ENCODE measurements at places on chromosomes 16 and 17. TPM values are rescaled to one million over a fixed set of nuclear protein-coding genes. Genes with fewer than 3 reads are reported as not detected.

DNA sequence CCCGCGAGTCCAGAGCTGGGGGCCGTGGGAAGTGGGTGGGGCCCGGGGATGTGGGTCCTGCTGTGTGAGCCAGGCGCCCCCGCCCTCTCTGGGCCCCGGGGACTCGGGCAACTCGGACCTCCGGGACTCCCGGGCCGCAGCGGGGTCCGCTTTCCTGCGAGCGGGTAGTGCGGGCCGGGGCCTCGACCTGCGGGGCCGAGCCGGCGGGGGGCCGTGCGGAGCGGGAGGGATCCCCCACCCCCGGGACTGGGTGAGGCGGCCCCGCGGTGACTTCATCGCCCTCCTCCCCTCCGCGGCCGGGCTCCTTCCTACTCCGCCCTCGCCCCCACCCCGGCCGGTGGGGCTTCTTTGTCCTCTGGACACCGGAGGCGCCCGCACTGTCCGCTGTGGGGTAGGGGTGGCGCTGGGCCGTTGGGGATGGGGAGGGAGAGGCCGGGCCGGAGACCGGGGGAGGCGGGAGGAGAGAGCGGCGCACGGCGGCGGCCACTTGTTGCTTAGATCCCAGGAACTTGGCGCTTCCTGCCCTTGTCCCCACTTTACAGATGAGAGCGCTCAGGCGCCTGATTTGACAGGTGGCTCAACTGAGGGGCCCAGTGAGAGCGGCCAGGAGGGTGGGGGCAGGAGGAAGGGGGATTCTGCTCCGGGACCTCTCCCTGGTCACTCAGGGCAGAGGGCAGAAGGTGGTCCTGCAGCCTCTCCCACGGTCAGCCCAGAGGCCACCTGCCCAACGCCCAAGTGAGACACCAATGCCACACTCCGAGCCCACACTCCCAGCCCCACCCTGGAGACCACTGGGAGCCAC is 874 bp downstream of the CMTM3 start:
- peak; percentile 80 for DNase-seq

- no peak for DNase-seq
Observed at GRCh38 chr16:73019457-73020362, 28.2 kb downstream of the ZFHX3 start.

- no peak for DNase-seq
Observed at GRCh38 chr17:47813512-47814031, 8.0 kb downstream of the OSBPL7 start.

PAFAH1B1 gene
- 76.4 TPM for polyA plus RNA-seq

GRCh38 chr16:70611785-70612303 is 34.5 kb upstream of the IL34 start:
- DNase-seq: no peak

DNA sequence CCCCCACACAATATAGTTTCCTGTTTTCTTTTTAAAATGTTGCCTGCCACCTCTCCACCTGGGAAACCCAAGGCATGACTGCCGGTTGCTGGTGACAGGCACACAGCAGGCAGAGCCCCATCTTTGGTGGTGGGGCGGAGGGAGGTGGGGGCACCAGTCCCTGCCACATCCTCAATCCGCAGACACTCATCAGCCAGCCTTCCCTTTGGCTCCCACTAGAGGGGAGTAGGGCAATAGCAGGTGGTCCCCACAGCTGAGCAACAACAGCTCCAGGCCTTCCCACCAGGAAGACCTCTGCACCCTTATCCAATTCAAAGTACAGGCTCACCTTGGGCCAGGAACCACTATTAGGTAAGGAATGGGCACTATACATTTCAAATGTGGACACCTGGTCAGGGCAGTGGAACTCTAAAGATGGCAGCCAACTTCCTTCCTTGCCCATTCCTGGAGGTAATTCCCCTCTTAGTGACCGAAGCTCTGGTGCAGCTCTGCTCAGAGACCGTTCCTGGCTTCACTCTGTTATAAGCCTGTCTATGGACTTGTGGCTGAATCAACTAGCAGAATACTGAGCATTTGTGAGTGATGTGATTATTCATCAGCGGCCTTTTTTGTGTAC is 13.9 kb downstream of the RECQL5 start:
- no peak for DNase-seq

GRCh38 chr16:78513838-78514237 is 414.4 kb downstream of the WWOX start:
- DNase-seq: no peak

TENT4B gene
- 6.2 TPM for polyA plus RNA-seq

GRCh38 chr16:66473654-66474519 is 46.8 kb downstream of the BEAN1 start:
- DNase-seq: no peak

DNA sequence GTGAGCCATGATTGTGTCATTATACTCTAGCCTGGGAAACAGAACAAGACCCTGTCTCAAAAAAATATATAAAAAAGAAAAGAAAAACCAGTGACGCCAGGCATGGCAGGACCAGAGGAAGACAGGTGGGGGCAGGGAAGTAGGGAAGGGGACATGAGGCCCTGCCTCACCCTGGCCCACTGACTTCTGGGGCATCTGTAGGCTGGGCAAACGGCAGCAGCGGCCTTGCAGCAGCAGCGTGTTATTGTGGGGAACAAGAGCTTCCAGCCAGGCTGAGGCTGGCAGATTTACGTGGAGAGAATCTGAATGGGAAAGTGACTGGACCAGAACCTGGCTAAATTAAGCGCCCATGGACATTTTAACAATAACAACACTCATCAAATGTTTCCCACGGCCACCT is 19.4 kb downstream of the CMTM4 start:
- DNase-seq: no peak

- DNase-seq: no peak
Observed at GRCh38 chr16:78444-79150, 572 bp downstream of the MPG start.

GRCh38 chr17:13415871-13416416 is 185.8 kb downstream of the HS3ST3A1 start:
- peak; percentile 58 for DNase-seq

- no peak for DNase-seq
Observed at GRCh38 chr16:51825779-51826178, 674.7 kb upstream of the SALL1 start.

C1QL1 gene
- 2.1 TPM for polyA plus RNA-seq

DNA sequence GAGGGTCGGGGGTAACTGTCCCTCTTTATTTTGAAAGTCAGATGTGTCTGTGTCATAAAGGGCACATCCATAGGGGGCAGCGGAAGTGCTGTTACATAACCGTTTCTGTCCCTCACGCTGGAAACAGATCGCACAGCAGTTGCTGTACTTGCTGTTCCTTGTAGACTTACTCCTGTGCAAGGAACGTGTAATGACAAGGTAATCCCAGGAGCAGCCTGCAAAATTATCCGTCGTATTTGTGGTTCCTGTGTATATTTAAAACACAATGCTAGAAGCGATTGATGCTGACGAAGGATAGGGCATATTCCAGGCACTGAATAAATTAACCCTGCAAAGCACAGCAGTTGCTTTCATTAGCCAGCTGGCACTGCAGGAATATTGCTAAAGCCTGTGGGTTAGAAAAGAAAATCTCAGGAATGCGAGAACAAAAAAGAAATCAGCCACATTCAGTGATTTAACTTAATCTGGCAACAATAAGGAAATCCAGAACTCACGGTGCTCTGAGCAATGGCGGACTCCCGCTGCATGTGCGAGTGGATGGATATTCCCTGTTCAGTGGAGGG is 76.2 kb downstream of the SPECC1 start:
- no peak for DNase-seq

DNA sequence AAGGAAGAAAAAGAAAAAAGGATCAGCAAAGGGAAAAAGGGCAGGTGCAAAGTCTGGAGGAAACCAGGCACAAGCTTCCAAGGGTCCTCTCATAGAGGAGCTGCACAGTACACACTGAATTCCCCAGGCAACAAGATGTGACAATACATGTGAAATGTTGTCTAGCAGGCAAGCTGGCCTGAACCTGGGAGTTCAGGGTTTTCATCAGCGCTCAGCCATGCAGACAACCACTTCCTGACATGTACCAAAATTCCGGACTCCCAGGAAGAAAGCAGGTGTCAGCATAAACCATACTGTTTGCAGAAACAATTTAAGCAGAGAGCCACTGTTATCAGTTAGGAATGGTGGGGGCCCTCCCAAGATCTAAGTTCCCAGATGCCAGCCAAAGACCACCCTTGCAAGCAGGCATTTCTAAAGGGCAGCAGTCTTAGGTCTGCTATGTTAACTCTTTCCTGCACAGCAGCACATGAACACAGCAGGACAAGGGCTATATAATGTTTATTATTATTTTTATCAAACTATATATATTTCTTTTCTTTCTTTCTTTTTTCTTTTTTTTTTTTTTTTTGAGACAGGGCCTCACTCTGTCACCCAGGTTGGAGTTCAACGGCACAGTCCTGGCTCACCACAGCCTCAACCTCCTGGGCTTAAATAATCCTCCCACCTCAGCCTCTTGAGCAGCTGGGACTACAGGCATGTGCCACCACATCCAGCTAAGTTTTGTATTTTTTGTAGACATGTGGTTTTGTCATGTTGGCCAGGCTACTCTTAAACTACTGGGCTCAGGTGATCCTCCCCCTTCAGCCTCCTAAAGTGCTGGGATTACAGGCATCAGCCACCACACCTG is 10.1 kb downstream of the TK2 start:
- no peak for DNase-seq

SOX15 gene
- 3.1 TPM for polyA plus RNA-seq

DNA sequence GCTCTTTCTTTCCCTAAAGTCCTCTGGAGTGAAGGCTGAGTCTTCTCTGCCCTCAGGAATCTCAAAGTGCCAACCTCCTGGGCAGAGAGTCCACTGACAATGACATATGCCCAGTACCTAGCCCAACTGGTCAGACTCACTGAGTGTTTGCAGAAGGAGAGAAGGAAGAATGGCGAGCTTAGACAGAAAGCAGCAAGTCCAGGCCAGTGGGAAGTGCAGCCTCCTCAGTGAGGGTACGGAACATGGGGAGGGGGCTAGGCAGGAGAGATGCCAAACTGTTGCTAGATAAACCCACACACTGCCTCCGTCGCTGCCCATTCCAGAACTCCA is 678 bp downstream of the EXOC7 start:
- no peak for DNase-seq

GRCh38 chr16:88784074-88784855 is 755 bp downstream of the PIEZO1 start:
- DNase-seq: peak; percentile 63

DNA sequence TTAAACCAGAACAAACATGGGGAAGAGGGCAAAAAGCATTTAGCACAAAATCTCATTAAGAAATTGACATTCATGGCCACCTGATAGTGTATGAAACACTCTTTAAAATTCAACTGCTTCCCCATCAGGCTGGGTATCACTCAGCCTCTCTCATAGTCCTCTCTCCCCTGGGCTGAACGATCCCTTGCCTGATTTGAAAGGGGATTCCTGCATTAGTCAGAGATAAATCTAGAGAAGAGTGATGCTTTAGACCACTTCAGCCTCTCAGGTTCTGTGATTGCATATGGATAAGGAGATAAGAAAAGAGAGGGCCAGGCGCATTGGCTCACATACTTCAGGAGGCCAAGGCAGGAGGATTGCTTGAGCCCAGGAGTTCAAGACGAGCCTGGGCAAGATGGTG is 280.0 kb downstream of the SOX9 start:
- DNase-seq: no peak

DNA sequence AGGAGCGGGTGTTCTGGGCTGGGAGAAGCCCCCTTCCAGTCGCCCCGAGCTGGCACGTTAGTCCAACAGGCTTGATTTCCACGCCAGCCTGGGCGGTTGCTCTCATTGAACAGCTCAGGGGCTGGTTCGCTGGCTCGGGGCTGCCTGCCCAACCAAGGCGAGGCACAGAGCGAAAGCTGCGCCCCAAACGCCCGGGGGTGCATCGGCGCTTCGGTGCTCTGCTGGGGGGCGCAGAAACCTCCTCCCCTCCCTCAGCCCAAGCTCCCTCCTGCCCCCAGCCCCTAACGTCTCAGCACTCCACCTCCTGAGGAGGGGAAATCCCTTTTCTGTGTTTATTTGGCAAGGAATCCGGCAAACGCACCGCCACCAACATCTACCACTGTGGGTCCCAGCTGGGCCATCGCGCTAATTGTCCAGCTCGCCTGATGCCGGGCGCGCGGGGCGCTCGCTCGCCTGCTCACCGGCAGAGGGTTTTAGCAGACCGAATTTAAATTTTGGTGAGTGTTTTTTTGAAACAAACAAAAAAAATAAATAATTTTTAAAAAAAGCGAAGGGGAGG is 29.5 kb upstream of the RBFOX1 start:
- DNase-seq: no peak

DNA sequence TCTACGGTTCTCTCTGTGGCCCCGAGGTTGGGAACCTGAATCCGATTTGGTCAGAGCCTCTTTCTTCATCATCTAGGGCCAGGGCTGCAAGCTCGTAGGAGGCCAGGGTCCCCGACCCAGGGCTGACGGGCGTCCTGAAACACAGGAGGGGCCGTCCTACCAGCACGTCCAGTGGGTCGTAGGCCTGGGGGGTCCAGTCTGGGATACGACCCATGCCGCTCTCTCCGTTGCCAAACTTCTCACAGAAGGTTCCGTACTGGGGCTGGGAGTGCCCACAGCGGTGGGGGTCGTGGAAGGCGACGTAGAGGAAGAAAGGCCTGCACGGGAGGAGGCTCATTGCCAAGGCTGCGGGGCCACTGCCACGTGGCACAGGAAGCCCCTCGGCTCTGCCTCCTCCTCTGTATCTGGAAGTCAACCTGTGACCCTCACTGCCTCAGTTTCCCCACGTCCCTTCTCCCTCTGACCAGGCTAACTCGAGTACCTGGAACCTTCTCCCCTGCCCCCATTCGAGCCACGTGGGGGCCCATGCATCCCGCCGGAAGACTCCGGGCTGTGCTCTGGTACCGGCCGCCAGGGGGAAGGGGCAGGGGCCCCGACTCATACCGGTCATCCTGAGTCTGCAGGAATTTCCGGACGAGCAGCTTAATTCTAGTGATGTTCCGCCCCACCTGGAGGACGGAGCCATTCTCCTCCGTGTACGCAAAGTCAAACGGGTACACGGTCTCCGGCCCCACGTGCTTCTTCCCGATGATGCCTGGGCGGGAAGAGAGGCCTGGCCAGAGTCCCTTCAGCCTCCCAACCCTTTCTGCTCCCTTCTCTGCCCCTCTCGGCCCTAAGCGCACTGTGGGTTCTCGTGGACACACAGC is 5.9 kb downstream of the SGSH start:
- no peak for DNase-seq

MPO gene
- 6.3 TPM for polyA plus RNA-seq

DNA sequence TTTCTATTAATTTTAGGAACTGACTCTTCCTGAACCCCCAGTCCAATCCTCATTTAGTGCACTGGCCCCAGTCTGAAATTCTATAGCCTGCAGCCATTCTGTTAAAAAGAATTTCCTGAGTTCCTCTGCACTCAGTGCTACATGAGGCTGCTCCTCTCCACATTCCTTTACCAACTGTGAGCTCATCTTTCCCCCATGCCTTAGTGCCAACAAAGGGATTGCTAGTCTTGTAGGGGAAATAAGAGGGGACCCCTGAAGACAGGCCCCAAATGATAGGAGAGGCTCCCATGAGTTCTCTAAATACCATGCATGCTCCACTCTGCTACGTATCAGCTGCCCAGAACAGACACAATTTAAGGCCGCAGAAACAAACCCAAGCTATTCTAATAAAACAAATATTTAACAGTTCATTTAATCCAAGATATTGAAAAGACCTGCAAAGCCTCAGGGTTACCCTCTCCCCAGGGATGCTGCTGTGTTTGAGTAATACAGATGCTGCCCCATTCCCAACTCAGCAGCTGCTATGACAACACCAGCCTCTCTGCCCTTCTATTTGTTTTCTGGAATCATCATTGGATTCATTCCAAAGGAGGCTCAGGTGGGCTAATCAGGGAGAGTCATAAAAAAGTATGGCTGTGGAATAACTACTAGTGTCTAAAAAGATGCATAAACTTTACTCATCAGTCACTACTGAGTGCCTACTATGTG is 228.5 kb downstream of the TOX3 start:
- DNase-seq: no peak

- DNase-seq: no peak
Observed at GRCh38 chr16:23975293-23975692, 139.5 kb downstream of the PRKCB start.

All from muscle of back (tissue), 13 donors.